ENCODE measurements at places on chromosomes 1 and 21.

DNA sequence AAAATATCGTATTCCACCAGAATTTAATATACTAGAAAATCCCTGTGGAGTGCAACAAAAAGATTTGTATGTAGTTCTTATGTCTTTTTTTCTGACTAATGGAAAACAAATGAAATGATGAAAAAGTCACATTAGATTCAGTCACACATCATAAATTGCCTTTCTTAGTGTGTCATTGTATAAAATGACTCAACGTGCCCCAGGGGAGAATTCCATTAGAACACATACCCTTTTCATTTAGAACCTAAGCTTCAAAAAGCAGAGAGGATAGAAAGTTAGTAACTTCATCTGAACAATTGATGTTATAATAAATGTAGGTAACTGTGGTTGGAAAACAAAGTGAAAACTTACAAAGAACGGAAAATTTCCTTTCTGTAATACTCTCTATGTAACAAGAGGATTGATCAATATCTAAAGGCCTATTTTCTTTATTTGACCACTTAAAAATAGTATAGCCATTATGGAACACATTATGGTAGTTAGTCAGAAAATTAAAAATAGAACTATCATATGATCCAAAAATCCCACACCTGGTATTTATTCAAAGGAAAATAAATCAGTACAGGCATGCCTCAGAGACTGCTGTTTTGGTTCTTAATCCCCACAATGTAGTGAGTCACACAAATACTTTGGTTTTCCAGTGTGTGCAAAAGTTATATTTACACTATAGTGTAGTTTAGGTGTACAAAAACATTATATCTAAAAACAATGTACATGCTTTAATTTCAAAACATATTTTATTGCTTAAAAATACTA is 1016.1 kb downstream of the KCNT2 start:
- no peak for DNase-seq

DNA sequence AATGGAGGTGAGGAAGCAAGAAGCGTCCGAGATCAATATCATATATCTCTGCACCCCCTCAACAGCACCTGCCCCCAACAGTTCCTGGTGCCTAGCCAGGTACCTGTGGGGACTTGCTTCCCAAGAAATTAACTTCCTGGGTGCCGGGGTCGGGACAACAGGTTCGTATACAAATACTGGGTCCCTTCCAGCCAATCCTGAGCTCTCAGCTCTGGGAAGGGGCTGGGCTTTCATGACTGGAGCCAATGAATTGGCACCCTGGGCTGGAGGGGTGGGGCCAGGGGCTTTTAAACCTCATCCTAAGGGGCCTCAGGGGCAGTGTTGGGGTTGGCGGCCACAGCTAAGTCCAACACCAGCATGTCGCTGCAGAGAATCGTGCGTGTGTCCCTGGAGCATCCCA is at the start of gene PADI3:
Gene PADI3, plus strand, starts transcription at position 318 of the 400 bp plus-strand sequence. Its CDS starts 40 bp downstream, at position 358.
- no peak for DNase-seq

DNA sequence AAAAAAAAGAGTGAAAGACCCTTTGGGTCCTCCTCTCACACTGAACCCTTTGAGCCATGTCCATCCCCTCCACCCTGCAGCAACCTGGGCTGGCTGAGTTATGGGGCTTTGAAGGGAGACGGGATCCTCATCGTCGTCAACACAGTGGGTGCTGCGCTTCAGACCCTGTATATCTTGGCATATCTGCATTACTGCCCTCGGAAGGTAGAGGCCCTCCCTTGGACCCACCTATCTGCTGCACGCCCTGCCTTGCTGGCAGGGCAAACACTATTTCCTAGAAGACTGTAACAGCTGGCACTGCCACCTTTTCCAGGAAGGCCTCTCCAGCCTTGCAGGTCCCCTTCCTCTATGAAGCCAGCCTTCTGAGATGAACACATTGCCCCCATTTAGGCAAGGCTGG is 1.1 kb downstream of the SLC50A1 start:
- no peak for DNase-seq

DNA sequence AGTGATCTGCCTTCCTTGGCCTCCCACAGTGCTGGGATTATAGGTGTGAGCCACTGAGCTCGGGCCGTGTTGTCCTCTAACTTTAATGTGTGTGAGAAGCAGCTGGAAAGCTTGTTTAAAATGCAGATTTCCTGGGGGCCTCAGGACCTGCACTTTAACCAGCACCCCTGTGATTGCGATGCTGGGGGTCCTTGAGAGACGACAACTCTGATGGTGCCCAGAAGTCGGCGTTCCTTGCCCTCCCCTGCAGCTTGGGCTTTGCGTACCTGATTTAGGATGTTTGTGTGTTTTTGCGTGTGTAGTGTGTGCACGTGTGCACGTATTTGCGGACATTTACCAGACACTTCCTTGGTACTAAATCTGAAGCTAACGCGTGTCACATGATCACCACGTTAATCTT is 10.9 kb downstream of the IFNGR2 start:
- no peak for DNase-seq

DNA sequence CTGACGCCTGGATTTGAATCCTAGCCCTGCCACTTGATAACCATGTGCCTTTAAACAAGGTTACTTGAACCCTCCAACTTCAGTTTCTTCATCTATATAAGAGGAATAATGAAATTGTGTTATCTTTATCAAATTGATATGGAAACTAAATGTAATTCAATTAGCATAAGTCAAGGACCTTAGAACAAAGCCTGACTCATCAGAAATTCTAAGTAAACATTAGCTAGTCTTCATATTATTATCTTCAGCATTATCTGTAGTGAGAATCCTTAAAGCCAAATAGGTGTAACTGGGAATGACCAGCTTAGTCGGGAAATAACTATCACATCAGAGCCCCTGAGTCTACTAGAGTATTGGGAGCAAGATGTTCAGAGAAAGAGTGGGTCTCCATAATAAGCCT is 6.6 kb downstream of the SELL start:
- DNase-seq = no peak

GRCh38 chr1:225811622-225812487 is 1.9 kb downstream of the EPHX1 start:
- no peak for DNase-seq

DNA sequence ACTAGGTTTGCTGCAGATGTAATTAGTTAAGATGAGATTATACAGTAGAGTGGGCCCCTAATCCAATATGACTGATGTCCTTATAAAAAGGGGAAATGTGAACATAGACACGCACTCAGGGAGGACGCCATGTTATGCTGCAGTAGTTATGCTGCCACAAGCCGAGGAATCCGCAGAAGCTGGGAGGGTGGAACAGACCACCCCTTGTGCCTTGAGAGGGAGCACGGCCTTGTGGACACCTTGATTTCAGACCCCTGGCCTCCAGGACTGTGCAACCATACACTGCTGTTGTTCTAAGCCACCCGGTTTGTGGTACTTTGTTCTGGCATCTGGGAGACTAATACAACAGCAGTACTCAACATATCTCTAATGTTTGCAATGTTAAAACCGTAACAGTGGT is 57.9 kb upstream of the HIVEP3 start:
- no peak for DNase-seq

DNA sequence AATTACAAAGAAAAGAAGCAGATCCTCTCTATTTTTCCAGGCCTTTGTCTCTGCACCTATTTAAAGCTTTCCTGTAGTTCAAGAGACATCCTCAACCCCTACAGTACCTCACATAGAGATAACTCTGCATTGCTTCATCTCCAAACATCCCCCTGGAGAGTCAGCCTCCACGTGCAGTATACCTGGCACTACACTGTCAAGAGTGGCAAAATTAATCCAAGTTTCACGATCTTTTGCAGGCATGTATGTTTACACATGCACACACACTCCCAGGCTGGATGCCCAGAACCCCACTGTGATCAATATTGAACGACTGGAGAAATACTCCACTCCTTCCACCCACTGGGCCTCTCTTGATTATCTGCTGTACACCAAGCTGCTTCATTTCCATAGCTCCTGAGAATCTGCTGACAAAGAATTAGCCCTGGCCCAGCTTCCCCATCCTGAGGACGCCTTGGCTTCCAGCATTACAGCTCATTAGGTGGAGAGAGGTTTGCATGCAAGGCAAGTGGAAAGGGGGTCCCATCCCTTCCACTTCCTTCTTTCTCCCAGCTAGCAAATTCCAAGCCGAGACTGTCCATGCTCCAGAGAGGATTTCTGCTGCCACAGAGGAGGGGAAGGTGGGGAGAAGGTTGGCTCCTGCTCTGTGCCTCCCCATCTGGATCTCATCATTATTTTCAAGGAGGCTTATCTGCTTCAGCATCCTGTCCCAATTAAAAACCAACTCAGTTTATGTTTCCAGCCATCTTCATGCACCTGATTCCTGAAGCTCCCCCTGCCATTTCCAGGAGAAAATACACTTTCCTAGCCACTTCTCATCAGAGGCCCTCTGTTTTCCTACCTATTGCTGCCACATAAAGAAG is 66.5 kb upstream of the GOLT1A start:
- no peak for DNase-seq

DNA sequence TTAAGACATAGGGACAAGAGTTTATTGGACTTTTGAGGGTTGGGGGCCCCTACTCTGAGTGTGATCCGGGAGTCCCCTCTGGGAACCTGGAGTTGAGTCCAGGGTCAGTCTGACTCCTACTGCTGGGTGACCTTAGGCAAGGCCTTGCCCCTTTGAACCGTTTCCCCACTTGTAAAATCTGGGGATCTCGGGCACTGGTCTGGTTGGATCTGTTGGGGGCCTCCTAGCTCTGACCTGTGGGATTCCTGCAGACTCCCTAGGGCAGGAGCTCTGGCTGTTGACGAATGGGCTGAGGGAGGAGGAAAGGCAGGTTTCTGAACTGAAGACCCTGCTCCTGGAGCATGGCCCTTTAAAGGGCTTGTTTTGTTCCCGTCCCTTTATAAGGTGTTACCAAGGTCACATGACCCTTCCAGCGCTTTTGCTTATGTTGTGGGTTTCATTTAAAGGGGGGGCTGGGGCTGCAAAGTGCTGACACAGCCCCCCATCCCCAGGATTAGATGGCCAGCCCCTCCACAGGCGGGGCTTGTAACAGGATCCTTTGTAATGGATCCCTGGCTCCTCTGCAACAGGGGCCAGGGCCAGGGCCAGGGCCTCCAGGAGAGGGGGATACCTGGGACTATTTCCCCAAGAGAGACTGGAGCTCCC is 50.7 kb downstream of the YARS1 start:
- no peak for DNase-seq

- no peak for DNase-seq
These were observed 65.1 kb downstream of the ADARB1 start for GRCh38 chr21:45139473-45139872.

All from GM12892 (cell line).